ENCODE measurements at places on chromosomes 4 and X. TPM values are rescaled to one million over a fixed set of nuclear protein-coding genes. Genes with fewer than 3 reads are reported as not detected.

The PRDM5 gene
- 8.6 TPM for polyA plus RNA-seq

The PABPC1L2B gene
- polyA plus RNA-seq, result not detected

The F9 gene
- not detected for polyA plus RNA-seq

DNA sequence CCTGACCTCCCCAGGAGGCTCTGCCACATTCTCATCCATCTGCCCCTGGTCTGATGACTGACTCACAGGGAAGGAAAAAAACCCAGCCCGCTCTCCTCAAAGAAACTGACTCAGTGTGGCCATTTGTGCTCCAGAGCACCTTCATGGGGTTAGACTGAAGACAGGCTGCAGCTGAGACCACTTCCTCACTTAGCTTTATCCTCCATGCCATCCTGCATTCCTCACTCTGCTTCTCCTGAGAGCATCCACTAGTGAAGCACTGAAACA lies 35.9 kb upstream of the HPSE start:
- H3K27ac ChIP-seq, result no peak overlapping the region
- H3K27me3 ChIP-seq, result peaks cover 5% of the 10 kb centered on the region
- no peaks in the 10 kb centered on the region for H3K4me1 ChIP-seq

DNA sequence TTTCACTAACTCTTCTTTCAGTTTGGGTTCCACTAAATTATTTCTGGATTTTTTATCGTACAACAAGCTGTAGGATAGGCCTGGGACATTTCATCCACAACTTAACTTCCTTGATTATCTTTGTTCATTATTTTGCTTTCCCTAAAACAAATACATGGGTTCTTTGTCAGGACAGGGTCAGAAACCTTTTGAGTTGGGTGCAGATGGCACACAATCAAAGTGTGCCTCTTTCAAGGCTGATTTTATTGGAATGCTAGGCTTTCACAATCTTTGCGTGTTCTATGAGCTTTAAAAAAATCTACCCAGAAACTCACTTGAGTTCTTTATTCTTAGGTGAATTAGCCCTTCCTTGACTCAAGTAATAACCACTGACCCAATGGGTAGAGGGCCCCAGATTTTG lies 348.4 kb downstream of the FAM47B start:
- no peaks in the 10 kb centered on the region for H3K36me3 ChIP-seq
- H3K27me3 ChIP-seq, result no peaks in the 10 kb centered on the region
- H3K4me1 ChIP-seq, result no peaks in the 10 kb centered on the region

GRCh38 chr4:79467246-79467932 lies 59.4 kb upstream of the GK2 start:
- no peak overlapping the region for H3K27ac ChIP-seq
- no peaks in the 10 kb centered on the region for H3K36me3 ChIP-seq
- no peak overlapping the region for H3K4me3 ChIP-seq

- H3K4me1 ChIP-seq, result no peaks in the 10 kb centered on the region
- no peaks in the 10 kb centered on the region for H3K36me3 ChIP-seq
- no peak overlapping the region for H3K27ac ChIP-seq
- H3K27me3 ChIP-seq, result no peaks in the 10 kb centered on the region
- DNase-seq, result no peak
These were observed 23.3 kb downstream of the GSPT2 start for GRCh38 chrX:51766546-51766945.

DNA sequence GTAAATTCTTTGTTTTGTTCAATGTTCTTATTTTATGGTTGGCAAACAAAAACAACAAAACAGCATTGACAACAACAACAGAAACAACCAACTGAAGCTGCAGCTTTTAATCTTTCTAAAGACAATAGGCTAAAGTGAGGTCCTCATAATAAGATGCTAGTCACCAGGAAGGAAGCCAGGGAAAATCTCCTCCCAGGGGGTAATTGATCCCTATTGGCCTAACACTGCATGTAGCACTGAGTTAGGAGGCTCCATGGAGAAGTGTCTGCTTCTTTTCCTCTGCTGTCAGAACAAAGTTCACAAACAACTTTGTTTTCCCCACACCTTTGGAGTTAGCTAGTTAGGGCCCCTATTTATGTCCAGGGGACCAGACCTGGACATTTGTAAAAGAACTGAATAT lies 4.7 kb upstream of the LRAT start:
- no peak for DNase-seq
- no peak overlapping the region for H3K4me3 ChIP-seq
- no peak overlapping the region for H3K27ac ChIP-seq
- H3K27me3 ChIP-seq, result peaks cover 14% of the 10 kb centered on the region
- H3K4me1 ChIP-seq, result no peaks in the 10 kb centered on the region

GRCh38 chr4:74097631-74098426 lies 1.2 kb downstream of the CXCL2 start:
- H3K27me3 ChIP-seq, result no peaks in the 10 kb centered on the region
- peak overlapping the region; percentile 31 for H3K4me3 ChIP-seq
- peak; percentile 16 for DNase-seq
- no peak overlapping the region for H3K27ac ChIP-seq
- H3K36me3 ChIP-seq, result no peaks in the 10 kb centered on the region

GRCh38 chr4:20944451-20944850 lies 244.2 kb downstream of the PACRGL start:
- H3K36me3 ChIP-seq, result no peaks in the 10 kb centered on the region
- no peak for DNase-seq
- no peak overlapping the region for H3K4me3 ChIP-seq
- no peak overlapping the region for H3K27ac ChIP-seq
- H3K4me1 ChIP-seq, result no peaks in the 10 kb centered on the region

- no peaks in the 10 kb centered on the region for H3K27me3 ChIP-seq
- H3K27ac ChIP-seq, result peak overlapping the region; percentile 16
- no peak for DNase-seq
- no peak overlapping the region for H3K4me3 ChIP-seq
These were observed 21.2 kb downstream of the HERC3 start for GRCh38 chr4:88613417-88613875.

- H3K27me3 ChIP-seq, result no peaks in the 10 kb centered on the region
- no peak overlapping the region for H3K27ac ChIP-seq
- H3K36me3 ChIP-seq, result no peaks in the 10 kb centered on the region
- no peak for DNase-seq
- H3K4me3 ChIP-seq, result no peak overlapping the region
These were observed 76.1 kb upstream of the LIMCH1 start for GRCh38 chr4:41461780-41462307.

- no peak overlapping the region for H3K4me3 ChIP-seq
- peak; percentile 10 for DNase-seq
- no peak overlapping the region for H3K27ac ChIP-seq
- H3K36me3 ChIP-seq, result no peaks in the 10 kb centered on the region
These were observed 78.1 kb downstream of the BMP15 start for GRCh38 chrX:50988649-50989048.

- H3K27ac ChIP-seq, result no peak overlapping the region
- H3K4me3 ChIP-seq, result peak overlapping the region; percentile 54
- H3K36me3 ChIP-seq, result no peaks in the 10 kb centered on the region
- no peaks in the 10 kb centered on the region for H3K27me3 ChIP-seq
These were observed 32.7 kb upstream of the GLRA2 start for GRCh38 chrX:14496674-14497073.

- no peak overlapping the region for H3K4me3 ChIP-seq
- no peak for DNase-seq
- H3K4me1 ChIP-seq, result no peaks in the 10 kb centered on the region
- H3K27me3 ChIP-seq, result no peaks in the 10 kb centered on the region
These were observed 41.6 kb downstream of the KANTR start for GRCh38 chrX:53135581-53135980.

DNA sequence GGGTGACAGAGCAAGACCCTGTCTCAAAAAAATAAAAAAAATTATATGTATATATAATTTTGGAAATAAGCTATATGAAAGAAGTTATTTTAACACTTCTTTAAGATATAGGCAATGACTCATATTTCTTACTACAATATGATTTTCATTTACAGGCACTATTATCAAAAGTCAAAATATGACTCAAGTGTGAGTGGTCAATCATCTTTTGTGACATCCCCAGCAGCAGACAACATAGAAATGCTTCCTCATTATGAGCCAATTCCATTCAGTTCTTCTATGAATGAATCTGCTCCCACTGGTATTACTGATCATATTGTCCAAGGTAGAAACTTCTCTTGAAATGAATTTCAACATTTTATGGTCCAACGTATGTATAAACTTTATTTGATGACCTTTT lies 20.8 kb downstream of the OCIAD1 start:
- H3K36me3 ChIP-seq, result peaks cover 2% of the 10 kb centered on the region
- H3K4me3 ChIP-seq, result no peak overlapping the region
- DNase-seq, result no peak
- no peaks in the 10 kb centered on the region for H3K27me3 ChIP-seq
- H3K4me1 ChIP-seq, result no peaks in the 10 kb centered on the region

DNA sequence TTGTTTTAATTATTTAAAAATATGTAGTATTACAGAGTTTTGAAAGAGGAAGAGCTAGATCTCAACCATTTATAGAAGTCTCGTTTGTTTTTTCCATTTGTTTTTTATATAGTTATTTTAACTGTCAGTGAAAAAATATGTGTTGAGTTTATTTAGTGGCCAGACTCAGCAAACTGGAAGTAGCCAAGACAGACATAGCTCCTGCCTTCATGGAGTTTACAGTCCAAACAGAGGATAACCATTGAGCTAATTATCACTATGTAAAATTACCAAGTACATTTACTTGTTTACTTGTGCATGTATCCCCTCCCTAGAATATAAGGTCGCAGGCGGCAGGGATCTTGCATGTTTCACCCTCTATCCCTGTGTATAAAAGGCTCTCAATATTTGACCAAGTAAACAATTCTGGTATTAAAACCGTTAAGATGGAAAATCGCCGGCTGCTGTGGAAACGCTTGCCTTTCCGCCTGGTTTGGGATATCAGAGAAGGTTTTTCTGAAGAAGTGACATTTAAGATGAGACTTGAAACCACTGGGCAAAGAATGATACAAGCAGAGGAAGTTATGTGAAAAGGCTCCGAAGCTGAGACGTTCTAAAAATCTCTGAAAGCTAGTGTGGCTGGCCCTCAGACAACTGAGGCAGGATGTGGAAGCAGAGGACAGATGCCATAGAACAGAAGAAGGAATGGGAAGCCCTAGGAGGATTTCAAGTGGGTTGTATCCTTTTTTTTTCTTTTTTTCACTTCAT lies 1.3 kb upstream of the CCNI start:
- peak overlapping the region; percentile 92 for H3K4me3 ChIP-seq
- H3K27ac ChIP-seq, result peak overlapping the region; percentile 100
- peaks cover 2% of the 10 kb centered on the region for H3K4me1 ChIP-seq
- H3K27me3 ChIP-seq, result no peaks in the 10 kb centered on the region
- no peaks in the 10 kb centered on the region for H3K36me3 ChIP-seq
